ENCODE measurements at places on chromosomes 3 and 15.

DNA sequence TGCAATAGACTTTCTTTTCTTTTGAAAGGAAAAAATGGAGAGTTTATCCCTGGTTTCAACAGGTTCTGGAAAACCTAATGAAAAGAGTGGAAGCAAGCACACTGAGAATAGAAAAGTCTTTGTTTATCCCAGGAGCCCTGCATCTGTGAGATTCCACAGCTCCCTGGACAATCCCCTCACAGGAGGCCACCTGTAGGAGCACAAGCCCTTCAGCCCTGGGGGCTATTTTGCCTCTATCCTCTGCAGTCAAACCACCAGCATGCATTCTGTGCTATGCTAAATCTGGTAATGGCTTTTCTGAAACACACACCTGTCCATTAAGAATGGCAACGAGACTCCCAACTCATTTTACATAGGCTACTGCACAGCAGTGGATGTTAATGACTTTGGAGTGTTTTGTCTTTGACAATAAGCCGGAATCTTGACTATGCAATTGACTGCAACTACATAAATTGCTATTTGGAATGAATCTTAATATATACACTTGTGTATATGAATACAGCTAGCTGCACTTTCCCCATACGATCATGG is 369.4 kb downstream of the NR2F2 start:
- no peak for DNase-seq

DNA sequence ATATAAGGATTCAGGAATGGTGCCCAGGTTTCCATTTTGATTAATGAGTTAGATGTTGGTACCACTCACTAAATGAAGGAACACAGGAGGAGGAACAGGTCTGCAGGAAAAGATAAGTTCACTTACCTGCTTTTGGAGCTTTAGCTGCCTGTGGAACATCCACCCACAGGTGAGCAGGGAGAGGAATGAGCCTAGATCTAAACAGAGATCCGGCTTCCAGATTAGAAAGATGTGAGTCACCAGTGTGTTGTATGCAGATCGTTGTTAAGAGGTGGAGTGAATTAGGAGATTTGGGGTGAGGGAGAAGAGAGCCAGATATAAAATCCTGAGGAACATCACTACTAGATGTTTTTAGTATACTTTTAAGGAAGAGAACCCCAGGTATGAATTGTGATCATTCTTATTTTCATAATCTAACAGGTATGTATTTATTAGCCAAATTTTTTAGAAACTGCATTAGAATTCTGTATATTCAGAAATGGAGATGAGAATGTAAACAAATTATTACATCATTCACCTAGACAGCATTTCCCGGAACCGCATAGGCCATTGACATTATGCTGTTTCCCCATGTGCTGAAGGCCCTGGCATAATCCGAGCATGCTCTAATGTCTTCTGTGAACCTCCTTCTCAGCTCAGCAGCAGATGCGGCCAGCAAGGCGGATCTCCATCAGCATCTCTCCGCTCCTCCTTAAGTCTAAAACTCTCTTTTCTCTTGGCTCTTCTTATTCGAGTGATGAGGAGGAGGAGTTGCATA is 118.2 kb downstream of the KLHL25 start:
- no peak for DNase-seq

DNA sequence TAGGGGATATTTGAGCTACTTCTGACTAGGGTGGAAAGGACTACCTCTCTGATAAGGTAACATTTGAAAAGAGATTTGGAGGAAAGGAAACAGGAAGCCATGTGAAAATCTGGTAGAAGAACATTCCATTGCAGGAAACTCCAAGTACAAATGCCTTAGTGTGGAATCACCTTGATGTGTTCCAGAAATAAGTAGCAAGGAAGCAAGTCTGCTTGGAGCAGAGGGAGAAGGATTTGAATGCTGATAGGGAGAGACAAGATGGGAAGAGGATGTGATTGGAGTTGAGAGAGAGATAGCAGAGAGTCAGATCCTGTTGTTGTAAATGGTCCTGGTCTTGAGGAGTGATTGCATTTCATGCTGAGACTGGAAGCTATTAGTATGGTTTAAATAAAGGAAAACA is 335.1 kb upstream of the DCBLD2 start:
- no peak for DNase-seq

DNA sequence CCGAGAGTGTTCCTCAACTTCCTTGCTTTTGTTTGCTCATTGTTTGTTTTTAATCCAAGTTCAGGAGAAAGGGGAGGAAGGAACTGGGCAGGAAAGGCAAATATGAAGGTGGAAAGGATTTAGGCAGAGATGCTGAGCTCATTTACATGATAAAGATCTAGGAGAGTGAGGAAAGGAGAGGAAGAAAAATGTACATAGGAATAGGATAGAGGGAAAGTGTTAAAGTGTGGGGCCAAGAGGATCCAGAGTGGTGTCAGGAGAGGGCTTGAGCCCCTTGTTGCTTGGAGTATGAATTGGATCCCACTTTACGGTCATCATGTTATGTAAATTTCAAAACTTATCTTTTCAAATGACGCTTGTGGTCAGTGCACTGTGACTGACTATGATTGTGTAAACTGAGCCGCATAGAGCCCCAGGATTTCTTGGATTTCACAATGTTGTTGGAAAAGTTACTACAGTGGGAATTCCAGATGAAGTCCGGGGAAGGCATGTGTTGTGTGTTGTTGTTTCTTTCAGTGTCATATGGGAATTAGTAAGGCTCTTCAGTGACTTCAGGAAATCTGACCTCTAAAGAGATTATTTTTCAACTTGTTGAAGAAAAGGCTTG is 15.0 kb upstream of the PLD1 start:
- DNase-seq, result no peak

GRCh38 chr3:130671545-130672312 is 74.9 kb downstream of the PIK3R4 start:
- no peak for DNase-seq

GRCh38 chr3:48446043-48446424 is 503 bp upstream of the ATRIP start:
- DNase-seq, result no peak

DNA sequence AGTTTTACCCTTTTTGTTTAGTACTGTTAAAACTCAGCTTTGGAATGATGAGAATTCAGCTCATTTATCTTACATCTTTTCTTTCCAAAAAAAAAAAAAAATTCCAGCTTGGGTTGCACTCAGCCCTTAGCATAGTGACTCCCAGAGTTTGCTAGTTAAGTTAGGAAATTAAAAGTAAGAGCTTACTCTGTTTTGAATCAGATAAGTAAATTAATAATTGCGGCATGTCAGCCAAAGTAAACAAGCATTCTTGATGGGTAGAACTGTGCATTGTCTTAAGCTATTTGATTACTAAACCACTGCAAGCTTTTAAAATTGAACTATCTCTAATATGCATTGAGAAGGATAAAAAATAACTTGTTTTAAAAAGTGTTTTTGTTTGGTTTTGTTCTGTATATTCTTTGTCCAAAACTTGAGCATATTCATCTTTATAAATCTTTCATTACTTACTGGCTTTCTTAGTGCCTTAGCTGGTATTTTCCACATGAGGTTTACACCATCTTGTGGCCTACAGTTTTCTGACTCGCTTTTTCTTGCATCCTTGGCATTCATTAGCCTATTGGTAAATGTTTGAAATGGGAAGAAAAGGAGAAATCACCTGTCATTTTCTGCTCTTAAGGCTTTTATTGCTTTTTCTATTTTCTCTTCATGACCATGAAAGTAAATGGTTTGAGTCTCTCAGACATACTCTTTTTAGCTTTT is 107.6 kb downstream of the FILIP1L start:
- DNase-seq, result no peak

GRCh38 chr3:74210739-74211138 is 403.7 kb downstream of the CNTN3 start:
- DNase-seq, result no peak

- no peak for DNase-seq
These were observed 31.0 kb upstream of the KLHL25 start for GRCh38 chr15:85825719-85826118.

DNA sequence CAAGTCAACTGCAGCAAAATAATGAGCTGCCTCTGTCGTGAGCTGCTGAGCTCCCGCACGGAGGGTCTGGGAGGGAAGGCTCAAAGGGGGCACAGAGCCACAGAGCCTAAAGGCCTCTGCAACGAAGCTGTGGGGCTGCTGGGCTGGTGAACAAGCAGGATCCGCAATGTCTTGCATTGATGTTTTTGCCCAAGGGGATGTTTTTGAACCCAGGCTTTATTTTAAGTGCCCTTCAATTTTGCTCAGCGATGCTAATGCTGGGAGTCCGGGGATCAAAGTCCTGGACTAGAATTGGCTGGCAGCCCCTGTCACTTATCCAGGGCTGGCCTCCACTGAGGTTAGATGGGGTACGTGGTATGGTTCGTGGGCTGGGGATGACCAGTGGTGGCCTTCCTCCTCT is 240.0 kb downstream of the VPS13C start:
- DNase-seq, result no peak

- no peak for DNase-seq
These were observed 8.2 kb downstream of the FILIP1L start for GRCh38 chr3:100106094-100106493.

DNA sequence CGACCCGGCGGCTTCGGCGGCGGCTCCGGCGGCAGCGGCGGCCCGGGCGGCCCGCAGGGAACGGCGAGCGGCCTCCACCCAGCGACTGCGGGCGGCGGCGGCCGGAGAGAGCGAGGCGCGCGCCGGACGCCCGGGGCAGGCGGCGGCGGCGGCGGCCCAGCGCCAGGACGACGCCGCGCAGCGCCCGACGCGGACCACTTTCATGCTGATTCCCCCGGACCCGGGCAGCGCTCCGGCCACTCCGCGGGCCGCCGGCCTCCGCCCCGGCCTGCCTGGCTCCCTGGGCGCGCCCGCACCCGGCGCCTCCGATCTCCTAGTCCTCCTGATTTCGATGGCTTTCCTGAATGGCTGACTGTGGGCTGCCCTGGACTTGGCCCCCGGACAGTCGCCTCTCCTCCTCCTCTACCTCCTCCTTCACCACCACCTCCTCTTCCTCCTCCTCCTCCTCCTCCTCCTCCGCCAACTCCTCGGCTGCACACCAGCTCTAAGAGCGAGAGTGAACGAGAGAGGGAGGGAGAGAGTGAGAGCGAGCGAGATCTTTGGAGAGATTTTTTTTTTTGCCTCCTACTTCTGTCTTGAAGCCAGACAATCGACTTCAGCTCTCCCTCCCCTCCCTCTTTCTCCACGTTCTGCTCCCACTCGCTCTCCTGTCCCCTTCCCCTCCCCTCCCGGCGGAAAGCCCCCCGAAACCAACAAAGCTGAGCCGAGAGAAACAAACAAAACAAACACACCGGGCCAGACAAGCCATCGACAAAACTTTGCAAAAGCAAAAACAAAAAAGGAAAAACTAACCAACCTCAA is 844 bp downstream of the NR2F2 start:
- peak; percentile 68 for DNase-seq

DNA sequence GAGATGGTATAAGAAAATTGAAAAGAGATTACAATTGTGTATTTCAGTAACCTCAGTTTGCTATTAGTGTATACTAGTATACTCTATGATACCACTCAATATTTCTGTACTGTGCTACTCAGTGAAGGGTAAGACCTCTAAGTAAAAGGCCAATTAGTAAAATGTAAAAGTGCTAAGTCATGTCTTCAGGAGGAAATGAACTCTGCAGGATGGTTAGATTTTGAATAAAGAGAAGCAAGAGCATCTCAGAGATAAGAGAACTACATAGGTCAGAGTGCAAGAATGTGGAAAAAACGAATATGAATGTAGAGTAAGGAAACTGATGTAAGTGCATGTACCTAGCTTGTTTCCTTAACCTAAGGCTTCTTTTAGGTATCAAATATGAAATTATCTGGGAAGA is 796.6 kb upstream of the GBE1 start:
- DNase-seq, result no peak

GRCh38 chr3:42013691-42014457 is 52.0 kb upstream of the ULK4 start:
- peak; percentile 80 for DNase-seq

DNA sequence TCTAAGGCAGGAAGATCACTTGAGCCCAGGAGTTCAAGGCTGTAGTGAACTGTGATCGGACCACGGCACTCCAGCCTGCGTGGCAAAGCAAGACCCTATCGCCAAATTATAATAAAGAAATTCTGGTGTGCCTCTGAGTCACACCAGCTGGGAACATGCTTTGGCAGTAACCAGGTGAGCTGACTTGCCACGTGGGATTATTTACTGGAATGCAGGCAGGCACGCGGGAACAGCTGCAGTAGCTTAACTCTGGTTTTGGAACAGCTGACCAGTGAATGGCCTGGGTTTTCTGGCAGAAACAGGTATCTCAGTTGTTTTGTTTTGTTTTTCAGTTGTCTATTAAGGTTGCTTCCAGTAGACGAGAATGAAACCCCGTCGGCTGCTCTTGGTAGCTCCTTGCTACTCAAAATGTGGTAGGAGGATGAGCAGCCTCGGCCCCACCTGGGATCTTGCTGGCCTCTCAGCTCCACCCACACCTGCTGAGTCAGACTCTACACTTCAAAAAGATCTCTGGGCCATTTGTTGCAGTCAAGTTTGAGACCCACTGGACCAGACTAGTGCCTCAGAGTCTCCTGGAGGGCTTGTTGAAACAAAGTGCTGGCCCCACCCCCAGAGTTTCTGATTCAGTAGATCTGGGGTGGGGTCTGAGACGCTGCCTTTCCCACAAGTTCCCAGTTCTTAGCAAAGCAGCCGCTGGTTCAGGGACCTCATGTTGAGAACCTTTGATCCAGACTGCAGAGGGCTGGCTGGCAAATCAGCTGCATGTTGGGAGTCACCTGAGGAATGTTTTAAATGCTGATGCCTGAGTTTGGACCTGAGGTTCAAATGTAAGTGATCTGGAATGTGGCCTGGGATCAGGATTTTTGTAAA is 26.6 kb downstream of the IDH2 start:
- DNase-seq, result no peak

GRCh38 chr15:37789881-37790280 is 144.6 kb upstream of the TMCO5A start:
- no peak for DNase-seq

DNA sequence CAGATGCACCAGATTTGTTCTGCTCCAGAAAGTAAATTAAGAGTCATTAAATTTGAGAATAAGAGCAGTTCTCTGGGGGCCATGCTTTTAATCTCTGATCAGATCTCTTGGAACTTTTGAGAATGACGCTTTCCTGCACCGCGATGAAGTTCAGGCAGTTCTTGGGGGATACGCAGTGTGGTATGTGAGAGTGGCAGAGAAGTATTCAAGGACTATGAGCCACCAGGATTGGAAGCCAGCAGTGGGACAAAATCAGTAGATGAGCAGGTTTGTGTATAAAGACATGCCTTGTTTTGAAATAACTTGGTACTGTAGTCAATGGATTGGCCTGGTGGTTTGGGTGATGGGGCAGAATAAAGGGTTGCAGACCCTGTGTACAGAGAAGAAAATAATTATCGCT is 483.6 kb downstream of the ERC2 start:
- no peak for DNase-seq

DNA sequence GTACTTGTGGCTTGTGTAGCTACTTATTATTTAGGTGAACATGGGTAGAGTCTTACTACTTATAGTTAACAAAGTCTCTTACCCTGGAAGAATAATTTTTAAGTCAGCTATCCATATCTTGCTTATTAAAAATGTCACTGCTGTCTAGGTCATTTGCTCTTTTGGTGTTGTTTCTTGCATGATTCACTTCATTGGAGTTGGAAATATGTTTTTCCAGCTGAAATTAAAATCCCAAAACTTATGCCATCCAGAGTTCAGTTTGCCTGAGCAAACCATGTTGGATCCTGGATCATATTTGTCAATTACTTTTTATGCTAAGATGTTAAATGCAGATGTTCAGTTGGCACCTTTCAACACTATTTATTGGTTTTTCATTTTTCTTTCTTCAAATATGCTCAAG is 421.0 kb upstream of the RBMS3 start:
- DNase-seq, result no peak
